ENCODE measurements at places on chromosomes 1 and 21.
A peak's percentile ranks its signal among the peaks of the same experiment; 100 is the strongest.

DNA sequence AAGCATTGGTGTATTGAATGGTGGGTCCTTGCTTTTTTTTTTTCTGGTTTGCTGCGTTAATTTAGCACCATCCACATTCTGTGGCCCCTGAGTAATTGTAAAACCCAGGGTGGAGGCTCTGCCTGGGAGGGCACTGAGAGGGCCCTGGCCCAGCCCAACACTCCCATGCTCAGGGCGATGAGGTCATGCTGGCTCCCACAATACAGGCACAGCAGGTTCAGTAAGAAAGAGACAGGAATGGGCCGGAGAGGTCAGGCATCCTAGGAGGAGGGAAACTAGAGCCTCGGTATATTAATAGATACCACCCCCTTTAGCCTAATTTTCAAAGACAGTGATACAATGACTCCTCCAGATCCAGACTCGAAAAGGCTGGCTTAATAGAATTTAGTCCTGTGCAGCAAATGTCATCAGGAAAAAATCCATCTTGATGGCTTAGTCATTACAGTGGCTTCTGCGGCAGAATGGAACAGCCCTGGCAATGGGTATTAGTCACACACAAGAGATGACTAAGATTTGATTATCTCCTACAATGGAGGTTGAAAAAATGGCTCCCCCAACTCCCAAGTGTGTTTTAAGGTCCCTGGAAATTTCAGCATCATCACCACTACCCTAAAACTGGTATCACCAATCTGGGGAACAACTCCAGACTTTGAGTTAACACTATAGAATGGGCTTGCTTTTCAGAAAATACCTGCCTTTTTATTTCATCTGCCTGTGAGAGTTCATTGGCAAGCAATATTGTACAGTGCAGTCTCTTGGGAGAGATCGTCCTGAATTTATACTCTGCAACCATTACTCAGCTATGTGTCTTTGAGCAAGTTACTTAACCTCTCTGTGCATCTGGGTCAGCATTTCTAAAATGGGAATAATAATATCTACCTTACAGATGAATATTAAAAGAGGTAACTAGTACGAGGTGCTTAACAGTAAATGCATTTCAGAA lies 43.9 kb upstream of the LYST start:
- no peak for DNase-seq

GRCh38 chr1:181018901-181019681 lies 3.6 kb downstream of the STX6 start:
- no peak for DNase-seq

DNA sequence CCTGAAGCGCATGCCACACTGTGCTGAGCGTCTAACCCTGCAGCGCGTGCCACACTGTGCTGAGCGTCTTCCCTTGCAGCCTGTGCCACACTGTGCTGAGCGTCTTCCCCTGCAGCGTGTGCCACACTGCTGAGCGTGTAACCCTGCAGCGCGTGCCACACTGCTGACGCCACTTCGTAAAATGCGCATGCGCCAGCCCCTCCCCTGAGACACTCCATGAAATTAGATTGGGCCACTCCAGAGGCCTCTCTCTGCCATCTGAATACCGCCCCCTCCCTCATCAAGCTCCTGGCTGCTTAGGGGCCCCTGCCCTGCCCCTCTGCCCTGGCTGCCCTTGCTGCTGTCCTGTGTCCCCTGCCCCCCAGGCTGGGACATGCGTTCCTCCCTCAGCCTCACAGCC lies 84.8 kb downstream of the POFUT2 start:
- no peak for DNase-seq

GRCh38 chr1:1308756-1309250 lies 406 bp downstream of the PUSL1 start:
- DNase-seq, result no peak

GRCh38 chr1:96364576-96364975 lies 357.0 kb upstream of the PTBP2 start:
- DNase-seq, result no peak

DNA sequence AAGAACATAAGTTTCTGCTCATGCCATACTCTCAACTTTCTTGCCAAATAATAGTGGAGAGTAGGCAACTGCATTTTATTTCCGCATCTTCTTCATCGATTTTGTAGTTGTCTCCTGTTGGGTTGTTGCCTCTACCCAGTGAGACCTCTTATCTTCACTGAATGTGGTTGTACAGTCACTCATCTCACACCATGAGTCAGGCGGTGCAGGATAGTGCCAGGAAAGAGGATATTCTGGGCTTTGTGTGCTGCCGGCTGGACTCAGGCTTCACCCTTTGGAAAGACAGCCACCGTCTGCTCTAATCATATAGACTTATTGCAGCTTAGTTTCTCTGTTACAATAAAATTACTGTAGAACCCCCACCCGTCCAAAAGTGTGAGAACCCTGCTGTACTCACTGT lies 154.3 kb upstream of the USP24 start:
- no peak for DNase-seq

GRCh38 chr1:24801176-24801575 lies 55.9 kb downstream of the CLIC4 start:
- no peak for DNase-seq

GRCh38 chr1:111738436-111739193 lies 580 bp downstream of the INKA2 start:
- no peak for DNase-seq

DNA sequence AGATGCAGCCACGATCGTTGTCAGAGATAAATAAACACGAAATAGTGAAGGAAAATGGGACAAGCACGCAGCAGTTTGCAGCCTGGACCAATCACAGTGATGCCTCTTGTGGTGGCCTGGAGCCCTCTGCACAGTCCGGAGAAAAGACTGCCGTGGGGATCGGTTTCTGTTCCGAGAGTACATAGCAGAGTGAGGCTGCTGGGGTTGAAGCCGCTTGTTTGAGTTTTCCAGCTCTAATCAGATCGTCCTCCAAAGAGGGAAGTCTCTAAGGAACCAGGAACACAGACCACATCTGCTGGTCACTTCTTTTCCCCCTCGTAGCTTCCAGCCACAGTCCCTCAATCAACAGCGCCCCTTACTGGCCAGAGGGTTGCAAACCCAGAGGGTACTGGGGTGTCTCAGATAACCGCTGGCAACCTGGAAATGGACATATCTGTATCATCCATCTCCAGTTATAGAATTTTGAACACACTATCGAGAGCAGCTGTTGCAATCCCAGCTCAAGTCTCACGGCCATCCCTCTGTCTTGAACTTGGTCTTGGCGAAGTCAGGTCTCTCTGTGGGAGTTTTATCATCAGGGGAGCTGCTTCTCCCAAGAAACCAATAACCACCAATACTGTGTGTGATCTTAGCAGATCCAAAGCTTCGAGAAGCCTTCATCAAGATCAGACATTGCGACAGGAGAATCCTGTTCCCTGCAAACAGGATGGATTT lies 57.4 kb downstream of the OLIG1 start:
- DNase-seq, result peak; percentile 6

DNA sequence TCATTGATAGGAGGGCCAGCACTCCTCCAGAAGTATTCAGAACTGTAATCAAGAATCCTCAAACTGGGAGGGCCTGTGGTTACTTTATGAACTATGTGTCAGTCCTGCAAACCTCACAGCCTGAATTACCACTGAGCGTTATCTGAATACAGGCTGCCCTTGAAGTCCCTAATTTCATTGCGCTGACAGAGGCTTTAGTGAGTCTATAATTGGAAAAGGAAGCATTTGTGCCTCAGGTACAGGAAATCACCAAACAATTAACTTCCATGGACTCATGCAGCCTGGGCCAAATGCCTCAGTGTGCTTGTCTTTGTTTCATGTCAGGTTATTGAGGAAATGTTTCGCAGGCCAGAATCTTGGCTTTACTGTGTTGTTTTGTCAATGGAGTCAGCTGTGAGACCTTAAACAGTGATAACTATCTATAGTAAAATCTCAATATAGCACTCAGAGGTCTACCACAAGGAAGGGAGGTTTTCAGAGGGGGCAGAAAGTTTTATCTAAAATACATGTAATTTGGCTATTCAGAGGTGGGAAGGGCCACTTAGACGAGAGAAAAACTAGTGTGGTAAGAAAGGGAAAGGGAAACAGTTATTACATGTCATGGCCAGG lies 32.9 kb upstream of the DOCK7 start:
- no peak for DNase-seq

DNA sequence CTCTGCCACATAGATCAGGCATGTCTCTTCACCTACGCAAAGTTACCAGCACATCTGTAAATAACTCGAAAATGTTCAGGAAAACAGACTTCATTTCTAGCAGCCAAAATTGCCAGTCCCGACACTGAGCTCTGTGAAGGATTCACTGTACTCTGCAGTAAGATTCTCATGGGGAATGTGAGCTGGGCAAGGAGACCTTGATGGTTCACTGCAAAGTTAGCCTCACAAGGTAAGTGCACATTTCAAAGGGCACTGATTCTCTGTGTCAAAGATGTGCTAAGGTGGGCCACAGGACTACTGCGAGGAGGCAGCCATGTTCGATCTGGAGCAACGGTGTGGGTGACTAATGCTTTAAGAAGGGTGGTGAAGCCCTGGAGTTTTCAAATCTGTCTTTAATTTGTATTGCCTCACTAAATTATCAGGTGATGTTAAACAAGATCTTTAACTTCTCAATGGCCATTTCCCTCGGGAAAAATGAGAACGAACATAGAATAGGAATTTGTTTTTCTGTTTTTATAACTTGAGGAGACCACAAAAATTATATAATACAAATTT lies 25.2 kb downstream of the STPG1 start:
- no peak for DNase-seq

DNA sequence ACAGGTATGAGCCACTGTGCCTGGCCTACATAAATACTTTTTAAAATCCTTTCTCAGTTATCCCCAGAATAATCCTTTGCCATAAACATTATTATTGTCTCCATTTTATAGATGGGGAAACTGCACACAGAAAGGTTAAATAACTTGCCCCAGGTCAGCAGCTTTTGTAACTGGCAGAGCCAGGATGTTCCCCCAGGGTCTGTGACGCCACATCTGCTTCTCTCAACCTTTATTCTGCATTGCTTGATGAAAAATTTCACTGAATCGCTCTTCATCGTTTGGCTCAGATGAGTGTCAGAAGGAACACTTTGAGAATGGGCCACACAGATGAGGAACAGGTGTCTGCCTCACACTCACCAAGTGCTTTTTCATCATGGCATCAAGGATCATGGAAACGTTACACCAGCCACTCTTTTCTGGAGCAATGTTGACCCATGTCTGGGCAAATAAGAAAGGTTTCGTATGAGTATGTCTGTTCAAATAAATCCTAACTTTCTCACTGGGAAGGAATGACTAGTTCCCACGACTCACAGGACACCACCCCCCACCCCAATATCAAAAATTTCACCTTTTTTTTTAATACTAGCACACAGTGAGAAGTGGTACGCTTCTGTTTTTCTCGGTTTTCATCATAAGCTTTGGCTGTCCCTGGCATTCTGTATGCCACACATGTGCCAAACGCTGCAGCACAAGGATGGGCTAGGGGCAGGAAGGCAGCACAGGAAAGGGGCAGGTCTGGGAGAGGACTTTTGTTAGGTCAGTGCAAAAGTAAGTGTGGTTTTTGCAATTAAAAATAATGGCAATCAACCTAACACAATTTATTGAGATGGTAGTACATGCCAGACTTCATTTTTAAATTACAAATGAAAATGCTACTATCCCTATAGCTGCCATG lies 9.0 kb upstream of the PTGFRN start:
- DNase-seq, result no peak

DNA sequence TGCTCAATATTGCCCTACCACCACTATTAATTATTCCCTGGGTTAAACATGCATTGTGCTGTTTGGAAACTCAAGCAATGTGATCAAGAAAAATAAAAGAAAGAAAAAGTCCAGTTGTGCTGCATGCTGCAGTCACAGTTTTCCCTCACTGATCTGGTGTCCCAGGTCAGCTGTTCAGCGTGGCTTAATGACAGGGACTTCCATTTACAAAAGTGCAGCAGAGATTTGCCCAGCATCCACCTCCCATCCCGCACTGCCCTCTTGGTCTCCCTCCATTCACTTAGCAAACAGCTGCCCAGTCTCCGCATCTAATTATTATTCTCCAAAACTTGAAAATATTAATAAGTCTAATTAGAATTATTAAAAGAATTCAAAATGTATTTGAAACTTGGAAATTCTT lies 2.0 kb upstream of the OR2T4 start:
- DNase-seq, result no peak

DNA sequence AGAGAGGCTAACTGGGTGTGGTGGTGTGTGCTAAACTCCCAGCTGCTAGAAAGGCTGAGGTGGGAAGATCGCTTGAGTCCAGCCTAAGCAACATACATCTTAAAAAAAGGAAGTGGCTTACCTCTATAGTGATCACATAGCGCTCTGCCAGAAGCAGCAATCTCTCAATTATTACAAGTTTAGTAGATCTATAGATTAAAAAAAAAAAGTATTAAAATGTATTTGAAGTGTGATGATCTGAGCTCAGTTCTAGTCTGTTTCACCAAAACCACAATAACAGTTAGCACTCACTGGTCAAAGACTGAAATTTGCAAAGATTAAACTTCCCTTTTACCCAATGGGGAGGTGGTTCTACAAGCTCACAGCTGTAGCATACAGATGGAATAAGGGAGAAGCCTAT lies 76.3 kb downstream of the USP24 start:
- no peak for DNase-seq

- DNase-seq, result no peak
Measured at GRCh38 chr1:158638904-158639303, 33.8 kb downstream of the OR10Z1 start.

DNA sequence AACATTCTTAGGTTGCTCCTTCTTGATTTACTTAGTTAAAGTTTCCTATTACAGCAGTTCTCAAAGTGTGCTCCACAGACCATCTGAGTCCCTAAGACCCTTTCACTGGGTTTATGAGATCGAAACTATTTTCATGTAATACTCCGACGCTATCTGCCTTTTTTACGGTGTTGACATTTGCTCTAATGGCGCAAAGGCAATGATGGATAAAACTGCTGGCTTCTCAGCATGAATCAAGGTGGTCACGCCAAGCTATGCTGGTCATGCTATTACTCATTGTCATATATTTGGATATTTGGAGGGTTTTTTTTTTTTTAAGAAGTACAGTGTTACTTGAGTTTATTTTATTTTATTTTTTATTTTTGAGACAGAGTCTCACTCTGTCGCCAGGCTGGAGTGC lies 235.1 kb downstream of the KIF26B start:
- no peak for DNase-seq

GRCh38 chr1:46529031-46529630 lies 22.3 kb downstream of the KNCN start:
- DNase-seq, result no peak

GRCh38 chr1:24203404-24203803 lies 16.3 kb upstream of the IFNLR1 start:
- DNase-seq, result no peak

- DNase-seq, result no peak
Measured at GRCh38 chr1:166193057-166193698, 26.4 kb upstream of the FAM78B start.

DNA sequence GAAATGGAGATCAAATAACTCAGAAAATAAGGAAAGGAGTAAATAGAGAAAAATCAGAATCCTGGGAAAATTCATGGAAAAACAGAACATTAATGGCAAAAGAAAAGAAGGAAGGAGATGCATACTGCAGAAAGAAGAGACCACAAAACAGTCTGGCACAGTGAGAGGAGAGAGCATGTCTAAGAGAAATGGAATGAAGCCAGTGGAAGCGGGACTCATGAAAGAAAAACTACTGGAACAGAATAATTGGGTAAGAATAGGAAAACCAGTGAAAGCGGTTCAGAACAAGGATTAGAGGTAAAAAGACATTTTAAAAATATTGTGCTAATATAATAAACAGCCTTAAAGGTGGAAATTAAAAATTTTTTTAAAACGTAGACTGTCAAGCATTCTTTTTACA lies 93.6 kb upstream of the GREM2 start:
- no peak for DNase-seq

- no peak for DNase-seq
Measured at GRCh38 chr1:244854865-244855578, 9.3 kb downstream of the HNRNPU start.

GRCh38 chr1:207049054-207049453 lies 2.0 kb downstream of the YOD1 start:
- no peak for DNase-seq
